Foreskin fibroblast (primary cell): ENCODE measurements at places on chromosomes 12 and 14.

- no peak for DNase-seq
These were observed 12.9 kb downstream of the DDX51 start for GRCh38 chr12:132131229-132131628.

GRCh38 chr14:22417914-22418313, 171.1 kb downstream of the DAD1 start:
- no peak for DNase-seq

GRCh38 chr12:122067966-122068365, 10.6 kb upstream of the MLXIP start:
- DNase-seq = peak; percentile 64

DNA sequence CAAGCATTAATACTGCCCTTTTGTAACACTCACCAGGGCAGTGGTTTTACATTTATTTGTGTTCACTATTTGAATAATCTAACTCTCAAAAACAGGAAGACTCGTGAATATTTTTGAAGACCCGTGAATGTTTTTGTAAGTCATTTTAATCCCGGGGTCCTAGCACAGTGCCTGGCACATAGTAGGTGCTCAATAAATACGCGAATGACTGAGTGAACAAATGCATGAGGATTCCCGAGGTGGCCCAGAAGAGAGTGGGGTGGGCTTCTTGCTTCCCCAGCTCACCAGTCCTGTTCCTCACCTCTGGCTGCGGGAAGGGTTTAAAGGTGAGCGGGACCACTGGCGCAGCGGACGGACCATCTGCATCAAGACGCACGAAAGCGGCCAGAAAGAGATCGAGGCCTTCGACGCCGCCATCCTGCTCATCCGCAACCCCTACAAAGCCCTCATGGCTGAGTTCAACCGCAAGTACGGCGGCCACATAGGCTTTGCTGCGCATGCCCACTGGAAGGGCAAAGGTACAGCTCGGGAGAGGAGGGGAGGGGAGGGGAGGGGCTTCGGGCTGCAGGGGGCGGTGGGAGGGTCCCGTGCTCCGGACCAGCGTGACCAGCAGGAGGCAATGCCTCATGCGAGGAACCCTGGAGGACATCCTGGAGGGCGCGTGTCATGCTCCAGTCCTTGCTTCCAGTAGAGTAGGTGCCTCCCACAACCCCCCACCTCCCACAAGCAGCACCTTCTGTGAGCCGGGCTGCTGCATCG, 98.9 kb downstream of the CMKLR1 start:
- DNase-seq = no peak

- DNase-seq = no peak
These were observed 381.4 kb downstream of the ETNK1 start for GRCh38 chr12:23006413-23006812.

GRCh38 chr14:72649603-72650227, 244.2 kb downstream of the DPF3 start:
- DNase-seq = no peak

GRCh38 chr12:70876952-70877351, 43.6 kb downstream of the PTPRR start:
- DNase-seq = peak; percentile 72

DNA sequence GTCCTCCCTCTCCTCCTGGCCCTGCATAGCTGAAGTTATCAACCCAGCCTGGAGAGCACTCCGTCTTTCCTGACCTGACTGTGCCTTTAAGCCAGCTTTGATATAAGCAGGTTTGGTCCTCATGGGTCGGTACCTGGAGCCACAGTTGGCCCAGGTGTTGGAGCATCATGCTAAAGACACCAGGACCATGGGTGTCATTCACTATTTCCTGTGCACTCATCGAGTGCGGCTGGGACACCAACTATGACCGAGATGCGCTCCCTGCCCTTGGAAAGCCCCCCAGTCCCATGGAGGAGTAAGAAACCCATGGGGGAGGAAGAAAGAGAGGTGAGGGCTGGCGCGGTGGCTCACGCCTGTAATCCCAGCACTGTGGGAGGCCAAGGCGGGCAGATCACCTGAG, 78.9 kb upstream of the CCND2 start:
- DNase-seq = no peak

GRCh38 chr14:63493246-63493645, 49.9 kb downstream of the PPP2R5E start:
- peak; percentile 21 for DNase-seq

GRCh38 chr14:101719708-101720107, 41.8 kb upstream of the PPP2R5C start:
- DNase-seq = no peak

DNA sequence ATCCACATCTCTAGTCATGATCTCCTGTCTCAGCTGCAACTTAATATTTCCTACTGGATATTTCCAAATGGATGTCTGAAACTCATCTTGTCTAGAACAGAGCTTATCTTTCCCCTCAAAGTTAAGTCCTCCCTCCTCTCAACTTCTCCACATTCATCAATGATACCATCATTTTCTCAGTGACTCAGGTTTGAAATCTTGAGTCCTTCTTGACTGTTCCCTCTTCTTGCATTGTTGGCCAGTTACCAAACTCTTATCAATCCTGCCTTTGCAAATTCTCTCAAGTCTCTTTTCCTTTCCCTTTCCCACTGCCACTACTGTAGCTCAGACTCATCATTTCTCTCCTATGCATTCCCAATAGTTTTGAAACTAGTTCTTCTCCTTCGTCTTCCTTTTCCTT, 14.3 kb upstream of the CHURC1 start:
- no peak for DNase-seq

DNA sequence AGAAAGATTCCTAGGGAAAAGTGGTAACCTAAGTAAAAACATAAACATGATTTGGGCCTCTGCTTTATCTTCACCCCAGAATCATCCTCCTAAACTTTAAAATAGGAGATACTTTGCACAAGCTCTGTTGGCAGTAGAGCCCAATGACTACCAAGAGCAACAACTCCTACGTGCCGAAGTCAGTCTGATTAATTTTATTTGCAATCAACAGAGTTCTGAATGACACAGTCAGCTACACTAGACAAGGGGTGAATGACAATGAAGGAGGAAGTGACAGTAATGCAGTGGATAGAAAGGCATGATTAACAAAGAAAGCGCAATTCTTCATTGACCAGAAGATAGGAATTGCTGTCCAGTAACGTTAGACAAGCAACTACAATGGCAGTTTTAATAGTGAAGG, 957.9 kb upstream of the USP15 start:
- DNase-seq = no peak

DNA sequence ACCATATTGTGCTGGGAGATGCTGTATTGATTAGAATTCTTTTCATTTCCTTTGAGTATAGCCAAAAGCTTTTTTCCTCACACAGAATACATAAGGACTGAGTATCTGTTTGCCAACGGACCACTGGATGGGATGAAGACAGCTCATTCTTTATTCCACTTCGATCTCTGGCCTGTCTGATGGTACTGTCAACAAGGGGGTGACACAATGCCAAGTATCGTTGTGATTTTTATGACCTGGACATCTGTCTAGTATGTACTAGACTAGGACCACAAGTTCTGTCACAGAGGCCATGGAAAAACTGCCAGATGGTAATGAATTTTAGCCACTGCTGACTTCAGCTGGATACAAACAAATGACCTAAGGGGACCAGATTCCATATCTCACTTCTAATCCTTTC, 502.7 kb downstream of the SOX5 start:
- no peak for DNase-seq

DNA sequence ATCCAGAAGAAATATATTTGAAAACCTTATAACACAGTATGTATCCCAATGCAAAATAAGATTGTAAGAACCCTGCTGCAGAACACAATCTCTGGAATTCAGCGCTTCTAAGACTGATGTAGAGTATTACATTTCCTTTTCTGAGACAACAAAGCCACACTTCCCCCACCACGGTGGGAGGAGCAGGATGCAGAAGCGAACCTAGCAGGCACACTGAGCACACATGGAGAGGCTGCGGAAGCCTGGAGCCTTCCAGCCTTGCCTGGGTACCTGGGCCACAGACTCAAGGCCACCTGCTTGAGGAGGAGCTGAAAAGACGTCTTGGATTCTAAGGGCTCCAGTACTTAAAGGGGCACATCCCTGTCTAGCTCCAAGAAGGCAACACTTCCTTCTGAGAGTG, 46.4 kb downstream of the TCHP start:
- DNase-seq = peak; percentile 50

GRCh38 chr12:17381211-17381610, 708.8 kb downstream of the RERGL start:
- no peak for DNase-seq

GRCh38 chr12:6821591-6822425, at the start of gene GPR162:
GPR162 (plus strand) TSS chr12:6821821; CDS start chr12:6823899, 2,078 bp downstream.
- DNase-seq = peak; percentile 74

DNA sequence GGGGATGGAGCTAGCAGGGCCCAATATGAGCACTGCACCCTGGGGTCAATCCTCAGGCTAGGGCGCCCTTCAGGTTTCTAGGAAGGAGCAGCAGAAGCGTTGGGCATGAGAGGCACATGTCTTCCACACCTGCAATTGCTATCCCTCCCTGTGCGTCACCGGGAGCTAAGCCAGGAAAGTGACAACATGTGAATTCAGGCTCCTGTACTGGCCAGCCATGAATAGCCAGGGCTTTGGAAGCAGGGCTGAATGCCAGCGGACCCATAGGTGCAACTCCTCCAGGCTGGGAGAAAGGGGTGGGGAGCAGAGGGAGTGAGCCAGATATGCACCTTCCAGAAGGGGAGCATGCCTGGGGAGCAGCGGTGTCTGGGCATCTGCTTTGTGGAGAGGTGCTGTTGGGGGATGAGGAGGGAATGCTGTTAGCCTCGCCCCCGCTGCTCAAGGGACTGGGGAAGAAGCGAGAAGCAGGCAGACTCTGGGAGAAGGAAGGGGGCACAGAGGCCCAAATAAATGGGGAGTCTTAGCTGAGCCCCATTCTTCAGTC, 6.1 kb downstream of the HOXC5 start:
- DNase-seq = no peak

- DNase-seq = no peak
These were observed 68.6 kb downstream of the RFLNA start for GRCh38 chr12:124363353-124363965.

DNA sequence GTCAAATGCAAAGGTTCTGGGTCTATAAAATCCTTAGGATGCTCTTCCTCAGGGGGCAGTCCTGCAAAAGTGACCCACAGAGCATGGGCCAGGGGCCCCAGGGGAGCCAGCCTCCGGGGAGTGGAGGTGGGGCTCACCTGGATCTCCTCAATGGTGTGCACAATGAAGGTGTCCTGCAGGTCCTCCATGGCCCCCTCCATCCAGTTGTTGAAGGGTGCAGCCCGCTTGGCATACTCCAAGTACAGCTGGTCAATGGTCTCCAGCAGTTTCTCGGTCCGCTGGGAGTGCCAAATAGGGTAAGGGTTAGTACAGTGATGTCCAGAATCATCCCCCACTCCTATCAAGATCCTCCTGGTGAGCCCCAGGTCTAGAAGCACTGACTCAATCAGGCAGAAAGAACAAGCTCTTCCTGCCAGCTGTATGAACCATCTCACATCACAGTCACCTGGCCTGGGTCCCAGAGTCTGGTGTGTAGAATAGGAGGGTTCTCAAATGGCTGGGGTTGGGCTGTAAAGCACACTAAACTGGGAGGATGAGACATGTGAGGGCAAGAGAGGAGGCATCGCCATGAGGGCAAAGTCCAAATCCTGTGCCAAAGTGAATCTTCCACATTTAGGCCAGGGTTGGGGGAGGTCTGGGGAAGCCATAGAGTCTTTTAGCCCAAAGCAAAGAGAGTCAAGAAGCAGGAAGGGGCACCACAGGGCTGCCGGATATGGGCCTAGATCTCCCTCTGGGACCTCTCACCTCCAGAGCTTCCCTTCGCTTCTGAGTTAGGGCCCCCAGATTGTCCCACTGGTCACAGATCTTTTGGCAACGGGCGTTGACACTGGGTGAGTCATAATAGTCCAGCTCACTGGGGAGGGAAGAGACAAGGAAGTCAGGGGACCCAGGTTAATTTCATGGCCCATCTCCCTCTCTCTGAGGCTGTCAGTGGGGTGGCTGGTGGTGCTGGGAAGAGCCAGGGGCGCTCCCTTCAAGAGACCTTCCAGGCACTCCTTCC, 91.5 kb upstream of the ZFP36L1 start:
- DNase-seq = peak; percentile 94

GRCh38 chr14:63045234-63045611, at the start of gene KCNH5:
KCNH5 (minus strand) TSS chr14:63045458; CDS start chr14:63045186, 272 bp downstream.
- DNase-seq = peak; percentile 65

DNA sequence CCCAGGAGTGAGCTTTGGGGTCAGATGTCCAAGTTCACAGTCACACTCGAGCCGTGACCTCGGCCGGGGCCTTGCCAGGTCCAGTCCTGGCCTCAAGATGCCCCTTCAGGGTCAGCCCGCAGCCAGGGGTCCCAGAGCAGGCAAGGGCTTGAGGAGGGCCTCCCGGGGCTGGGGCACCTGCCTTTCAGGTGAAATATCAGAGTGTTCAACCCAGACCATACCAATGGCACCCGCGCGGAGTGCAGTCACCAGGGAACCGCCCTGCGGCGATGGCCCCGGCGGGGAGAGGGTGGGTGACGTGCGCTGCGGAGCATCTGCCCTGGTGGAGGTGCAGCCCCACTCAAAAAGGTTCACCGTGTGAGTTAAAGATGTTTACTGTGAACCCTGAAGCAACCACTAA, 16.9 kb downstream of the LRCOL1 start:
- no peak for DNase-seq

DNA sequence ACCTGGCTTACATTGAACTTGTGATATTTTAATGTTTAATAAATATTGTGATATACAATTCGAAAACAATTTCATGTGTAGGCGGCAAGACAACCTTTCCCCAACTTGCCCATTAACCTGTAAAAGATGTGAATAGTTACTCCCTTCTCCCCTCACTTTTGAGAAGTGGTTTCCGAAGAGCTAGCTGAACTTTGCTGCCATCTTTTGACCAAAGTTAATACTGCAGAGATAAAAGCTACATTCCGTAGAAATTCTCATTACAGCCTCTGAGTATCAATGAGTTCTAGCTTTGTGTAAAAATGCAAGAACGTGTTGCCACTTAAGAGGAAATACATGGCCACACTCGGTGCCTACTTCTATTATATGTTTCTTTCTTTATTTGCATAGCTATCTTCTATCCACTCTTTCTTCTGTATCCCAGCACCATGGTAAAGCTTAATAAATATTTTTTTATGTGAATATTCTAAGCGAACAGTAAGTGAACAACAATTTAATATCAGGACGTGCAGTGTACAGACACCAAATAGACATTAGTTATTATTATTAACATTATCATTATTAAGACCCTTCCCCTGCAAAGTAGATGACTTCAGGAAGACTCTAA, 105.1 kb upstream of the TMEM260 start:
- peak; percentile 65 for DNase-seq

- DNase-seq = peak; percentile 80
These were observed 93.1 kb upstream of the ZDHHC17 start for GRCh38 chr12:76670776-76671175.

DNA sequence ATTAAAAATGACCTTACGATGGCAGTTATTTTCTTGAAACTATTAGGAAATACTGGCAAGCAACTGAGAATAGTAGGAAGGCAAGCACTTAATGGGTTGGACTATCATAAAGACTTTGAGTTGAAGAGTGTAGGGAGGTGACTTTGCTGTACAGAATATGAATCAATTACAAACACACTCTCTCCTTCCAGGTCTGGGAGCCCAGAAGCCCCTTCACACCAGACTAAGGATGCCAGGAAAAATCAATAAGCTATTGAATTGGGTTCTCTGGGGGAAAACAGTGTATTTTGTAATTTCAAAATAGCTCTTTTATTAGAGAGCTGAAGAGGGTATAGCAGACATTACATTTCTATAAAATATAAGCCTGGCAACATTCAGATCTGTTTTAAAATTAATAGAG, 736.4 kb downstream of the NOVA1 start:
- DNase-seq = no peak
